Activated naive CD4-positive, alpha-beta T cell treated with anti-CD3 and anti-CD28 coated beads for 36 hours (primary cell): ENCODE measurements at places on chromosomes 2 and 18.

- DNase-seq, result no peak
Observed at GRCh38 chr2:158746488-158746887, 48.6 kb upstream of the DAPL1 start.

DNA sequence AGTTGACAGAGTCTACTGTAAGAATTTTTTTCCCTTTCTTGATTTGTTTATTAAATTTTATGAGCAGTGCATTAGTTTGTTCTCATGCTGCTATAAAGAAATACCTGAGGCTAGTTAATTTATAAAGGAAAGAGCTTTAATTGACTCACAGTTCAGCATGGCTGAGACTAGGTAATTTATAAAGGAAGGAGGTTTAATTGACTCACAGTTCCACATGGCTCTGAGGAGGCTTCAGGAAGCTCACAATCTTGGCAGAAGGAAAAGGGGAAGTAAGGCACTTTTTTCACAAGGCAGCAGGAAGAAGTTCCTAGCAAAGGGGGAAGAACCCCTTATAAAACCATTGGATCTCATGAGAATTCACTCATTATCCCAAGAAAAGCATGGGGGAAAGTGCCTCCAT is 191.4 kb upstream of the VRK2 start:
- DNase-seq, result no peak

- DNase-seq, result no peak
Observed at GRCh38 chr2:223967981-223968380, 10.7 kb downstream of the MRPL44 start.

- DNase-seq, result no peak
Observed at GRCh38 chr2:83273322-83273721, 1185.8 kb downstream of the SUCLG1 start.

GRCh38 chr2:236434593-236434992 is 135.0 kb upstream of the ACKR3 start:
- no peak for DNase-seq
